Endothelial cell of umbilical vein (primary cell): ENCODE measurements at places on chromosomes 13 and 19. TPM values are rescaled to one million over a fixed set of nuclear protein-coding genes. Genes with fewer than 3 reads are reported as not detected.

The GPC5 gene
- 0.97 and 1.7 TPM in 2 replicates for total RNA-seq

The BBC3 gene
- 27.6 and 35.7 TPM in 2 replicates for total RNA-seq

The PSG3 gene
- not detected in 2 replicates for total RNA-seq

The CGB2 gene
- total RNA-seq: not detected in 2 replicates
